Endothelial cell of umbilical vein (primary cell): ENCODE measurements at places on chromosomes 5 and 9. TPM values are rescaled to one million over a fixed set of nuclear protein-coding genes. Genes with fewer than 3 reads are reported as not detected.

ADRB2 gene
- total RNA-seq = 0.60 and 0.86 TPM in 2 replicates

GRCh38 chr9:36074870-36075532, 38.3 kb downstream of the RECK start:
- no peaks in the 10 kb centered on the region for H3K27me3 ChIP-seq
- H3K4me3 ChIP-seq = no peak overlapping the region
- DNase-seq = peak; percentile 71
- H3K4me1 ChIP-seq = no peaks in the 10 kb centered on the region
- H3K27ac ChIP-seq = no peak overlapping the region

DNA sequence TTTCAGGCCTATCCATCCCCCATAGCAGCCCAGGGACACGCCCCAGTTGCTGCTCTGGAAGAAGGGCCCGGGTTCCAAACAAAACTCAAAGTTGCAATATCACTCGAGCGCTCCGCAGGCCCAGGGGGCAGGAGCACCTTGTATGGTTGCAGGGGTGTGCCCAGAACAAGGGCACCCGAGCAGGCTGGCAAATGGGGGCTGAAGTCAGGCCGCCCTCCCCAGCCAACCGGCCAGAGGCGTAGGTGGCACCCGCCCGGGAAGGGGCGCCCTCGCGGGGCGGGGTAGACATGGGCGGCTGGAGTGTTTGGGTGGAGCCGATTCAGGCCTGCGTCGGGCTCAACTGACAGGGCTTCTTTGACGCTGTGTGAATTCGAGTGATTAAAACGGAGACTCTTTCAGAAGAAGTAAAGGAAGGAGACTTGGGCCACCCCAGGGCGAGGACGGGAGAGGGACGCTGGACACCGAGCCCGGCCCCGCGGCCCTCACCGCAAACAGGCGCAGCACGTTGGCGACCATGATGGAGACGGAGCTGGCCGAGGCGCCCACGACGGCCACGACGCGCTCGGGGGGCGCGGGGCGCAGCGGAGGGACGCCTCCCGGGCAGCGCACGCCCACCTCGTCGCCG, 1.1 kb downstream of the GRM6 start:
- no peaks in the 10 kb centered on the region for H3K36me3 ChIP-seq
- no peaks in the 10 kb centered on the region for H3K27me3 ChIP-seq
- no peak overlapping the region for H3K27ac ChIP-seq
- no peaks in the 10 kb centered on the region for H3K4me1 ChIP-seq
- no peak for DNase-seq
- no peak overlapping the region for H3K4me3 ChIP-seq

- H3K4me3 ChIP-seq = no peak overlapping the region
- H3K27me3 ChIP-seq = no peaks in the 10 kb centered on the region
- H3K4me1 ChIP-seq = no peaks in the 10 kb centered on the region
Measured at GRCh38 chr5:50647726-50648125, 18.7 kb upstream of the PARP8 start.

DNA sequence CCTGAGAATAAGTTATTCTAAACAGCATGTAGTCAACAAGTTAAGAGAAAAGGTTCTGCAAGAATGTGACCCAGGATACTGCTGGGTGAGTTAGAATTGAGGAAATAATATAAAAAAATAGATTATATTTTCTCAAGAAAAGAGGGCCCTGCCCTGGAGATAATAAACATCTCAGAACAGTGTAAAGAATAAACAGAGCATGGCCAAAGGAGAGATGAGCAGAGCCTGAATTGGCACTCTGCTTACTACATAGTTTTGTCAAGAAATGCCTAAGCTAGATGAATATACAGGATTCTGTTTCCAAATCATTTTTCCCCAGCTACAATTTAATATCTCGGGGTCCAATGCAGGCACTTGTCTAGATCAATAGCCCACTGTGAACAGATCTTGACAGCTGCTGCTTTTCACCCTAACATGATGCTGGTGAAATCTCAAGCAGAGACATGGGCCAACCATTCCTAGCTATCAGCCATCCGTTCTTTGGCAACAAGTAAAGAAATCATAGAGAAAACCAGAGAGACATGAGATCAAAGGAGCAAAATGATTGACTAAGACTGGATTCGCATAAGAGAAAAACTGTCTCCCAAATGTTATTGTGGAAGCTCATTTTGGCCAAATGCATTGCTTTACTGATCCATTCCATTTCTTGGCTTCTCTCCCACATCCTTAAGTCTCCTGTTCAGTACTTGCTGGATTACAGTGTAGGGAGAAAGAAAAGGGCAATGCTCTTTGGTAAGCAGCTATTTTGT, 173.2 kb downstream of the PRELID2 start:
- H3K4me3 ChIP-seq = no peak overlapping the region
- no peak for DNase-seq
- no peaks in the 10 kb centered on the region for H3K36me3 ChIP-seq
- no peaks in the 10 kb centered on the region for H3K4me1 ChIP-seq

DNA sequence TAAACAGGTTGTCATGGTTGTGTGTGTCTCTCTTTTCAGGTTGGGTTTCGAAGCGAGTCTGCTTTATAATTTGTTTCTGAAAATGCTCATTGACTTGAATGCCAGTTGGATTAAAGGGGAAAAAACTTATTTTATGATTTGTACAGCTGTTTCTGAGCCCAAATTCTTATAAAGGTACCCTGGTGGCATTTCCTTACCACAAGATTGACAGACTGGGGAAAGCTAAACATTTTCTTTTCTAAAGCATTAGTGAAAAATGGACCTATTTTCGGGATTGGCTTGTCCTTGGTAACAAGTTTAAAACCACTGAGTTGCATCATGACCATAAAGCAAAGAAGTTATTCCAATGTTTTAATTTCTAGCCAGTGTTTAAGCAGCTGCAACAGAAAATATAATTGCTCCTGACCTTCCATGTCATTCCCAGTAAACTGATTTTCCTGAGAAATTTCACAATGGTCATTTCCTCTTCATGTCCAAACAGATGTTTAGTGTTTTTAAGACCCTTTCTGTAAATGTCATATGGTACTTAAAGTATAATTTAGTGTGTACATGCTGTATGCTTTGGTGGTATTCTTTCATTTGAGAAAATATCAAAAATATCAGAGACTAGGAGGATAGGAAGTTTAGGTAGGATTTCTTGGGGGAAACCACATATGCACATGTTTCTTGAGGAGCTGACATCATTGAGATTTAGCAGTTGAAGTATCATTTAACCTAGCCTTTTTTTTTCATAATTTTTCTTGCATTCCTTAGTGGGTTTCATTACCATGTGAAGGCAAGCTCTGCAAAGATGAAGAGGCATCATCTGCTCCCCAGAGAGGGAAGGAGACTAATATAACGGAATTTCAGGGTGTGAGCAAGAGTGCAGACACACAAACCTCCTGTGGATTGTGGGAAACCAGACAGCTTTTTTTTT, 667.1 kb upstream of the RGMB start:
- no peak overlapping the region for H3K4me3 ChIP-seq
- peaks cover 40% of the 10 kb centered on the region for H3K4me1 ChIP-seq
- no peaks in the 10 kb centered on the region for H3K27me3 ChIP-seq
- no peak overlapping the region for H3K27ac ChIP-seq

DNA sequence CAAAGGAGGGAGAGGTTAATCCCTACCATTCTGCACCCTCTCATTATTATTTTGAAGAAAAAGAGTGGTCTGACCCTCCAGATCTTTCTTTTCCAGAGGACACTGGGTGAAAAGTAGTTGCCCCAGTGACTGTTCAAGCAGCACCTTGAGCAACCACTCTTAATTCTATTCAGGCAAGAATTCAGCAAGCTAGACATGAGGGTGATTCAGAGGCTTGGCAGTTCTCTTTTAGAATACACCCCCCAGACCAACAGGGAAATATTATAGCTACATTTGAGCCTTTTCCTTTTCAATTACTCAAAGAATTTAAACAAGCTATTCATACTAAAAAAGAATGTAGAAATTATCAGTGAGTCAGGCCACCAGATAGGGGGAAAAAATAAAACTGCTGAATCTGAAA, 178.3 kb downstream of the MRPS30 start:
- H3K27me3 ChIP-seq = no peaks in the 10 kb centered on the region
- no peaks in the 10 kb centered on the region for H3K4me1 ChIP-seq
- no peak overlapping the region for H3K27ac ChIP-seq
- no peak for DNase-seq
- H3K4me3 ChIP-seq = no peak overlapping the region

GRCh38 chr9:92384375-92384774, 20.0 kb downstream of the OGN start:
- H3K27ac ChIP-seq = no peak overlapping the region
- peak; percentile 55 for DNase-seq
- no peaks in the 10 kb centered on the region for H3K36me3 ChIP-seq
- no peak overlapping the region for H3K4me3 ChIP-seq
